Retinal pigment epithelial cell (primary cell): ENCODE measurements at places on chromosomes 1 and 21.

- DNase-seq = no peak
Measured at GRCh38 chr1:15350551-15351200, 59.0 kb upstream of the EFHD2 start.

- DNase-seq = no peak
Measured at GRCh38 chr1:32703479-32704291, 1.1 kb upstream of the SYNC start.

- DNase-seq = no peak
Measured at GRCh38 chr1:92797961-92798360, 13.1 kb upstream of the EVI5 start.

- no peak for DNase-seq
Measured at GRCh38 chr1:207999972-208000371, 89.0 kb upstream of the CD34 start.
